Stimulated activated CD4-positive, alpha-beta T cell treated with anti-CD3 and anti-CD28 coated beads, Interleukin-15, amount 100 ng/mL, for 1 hour (primary cell): ENCODE measurements at places on chromosomes 12 and 14.

GRCh38 chr12:107992870-107993451 is 136.1 kb upstream of the WSCD2 start:
- no peak for DNase-seq

DNA sequence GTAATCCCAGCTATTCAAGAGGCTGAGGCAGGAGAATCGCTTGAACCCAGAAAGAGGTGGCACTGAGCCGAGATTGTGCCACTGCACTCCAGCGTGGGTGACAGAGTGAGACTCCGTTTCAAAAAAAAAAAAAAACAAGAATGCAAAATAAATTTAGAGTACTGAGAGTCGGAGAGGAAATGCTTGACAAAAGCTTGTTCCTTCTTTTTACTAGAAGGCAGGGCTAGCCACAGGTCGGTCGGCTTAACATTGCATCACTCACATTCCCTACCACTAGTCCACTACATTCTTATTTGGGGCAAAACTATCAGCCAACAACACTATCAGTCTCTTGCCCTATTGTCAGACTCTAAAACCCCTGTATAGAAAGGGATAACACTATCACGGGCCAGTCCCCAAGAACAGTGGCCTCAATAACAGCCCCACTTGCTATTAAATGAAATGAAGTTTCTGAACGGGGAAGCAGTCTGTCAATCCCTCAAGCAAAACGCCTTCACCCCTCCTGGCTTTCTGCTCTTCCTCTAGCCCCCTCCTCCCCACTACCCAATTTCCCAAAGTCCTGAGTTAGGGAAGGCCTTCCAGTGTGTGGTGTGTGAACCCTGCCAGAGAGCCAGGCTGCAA is 1.0 kb downstream of the RNF41 start:
- DNase-seq = no peak

GRCh38 chr12:16158050-16158449 is 119.4 kb downstream of the SLC15A5 start:
- DNase-seq = no peak

GRCh38 chr14:38250331-38250730 is 5.6 kb downstream of the CLEC14A start:
- DNase-seq = no peak

DNA sequence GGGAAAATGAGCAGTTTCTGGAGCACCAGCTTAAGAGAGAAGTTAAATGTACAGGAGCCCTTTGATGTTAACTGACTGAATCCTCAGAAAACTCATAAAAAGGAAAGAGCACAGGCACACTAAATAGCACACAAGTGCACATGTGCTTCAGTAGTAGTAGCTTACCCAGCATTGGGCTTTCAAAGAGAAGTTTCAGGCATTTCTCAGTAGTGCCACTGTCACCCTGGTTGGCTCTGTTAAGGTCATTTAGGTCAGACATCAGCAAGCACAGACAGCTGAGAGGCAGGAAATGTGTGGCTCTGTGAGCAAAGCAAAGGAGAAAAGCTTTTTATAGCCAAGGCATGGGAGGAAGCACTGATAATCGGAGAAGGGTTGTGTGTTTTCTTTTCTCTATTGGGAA is 96.3 kb upstream of the HIF1A start:
- DNase-seq = no peak

DNA sequence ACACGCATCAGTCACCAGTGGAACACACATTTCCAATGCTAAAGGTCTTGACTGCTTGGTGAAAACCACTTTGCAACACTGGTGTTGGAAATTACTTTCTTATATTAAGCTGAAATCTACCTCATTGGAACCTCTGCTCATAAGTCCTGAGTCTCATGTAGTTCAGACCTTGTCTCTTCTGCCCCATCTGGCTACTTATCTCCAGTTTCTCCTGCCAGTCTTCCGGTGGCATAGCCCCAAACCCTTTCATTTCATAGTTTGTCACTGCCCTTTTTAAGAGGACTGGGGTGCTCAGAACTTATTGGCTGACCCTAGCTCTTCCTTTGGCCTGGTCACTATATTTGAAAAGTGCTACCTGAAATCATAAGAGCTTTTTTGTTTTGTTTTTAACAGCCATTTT is 43.7 kb downstream of the HELB start:
- no peak for DNase-seq

DNA sequence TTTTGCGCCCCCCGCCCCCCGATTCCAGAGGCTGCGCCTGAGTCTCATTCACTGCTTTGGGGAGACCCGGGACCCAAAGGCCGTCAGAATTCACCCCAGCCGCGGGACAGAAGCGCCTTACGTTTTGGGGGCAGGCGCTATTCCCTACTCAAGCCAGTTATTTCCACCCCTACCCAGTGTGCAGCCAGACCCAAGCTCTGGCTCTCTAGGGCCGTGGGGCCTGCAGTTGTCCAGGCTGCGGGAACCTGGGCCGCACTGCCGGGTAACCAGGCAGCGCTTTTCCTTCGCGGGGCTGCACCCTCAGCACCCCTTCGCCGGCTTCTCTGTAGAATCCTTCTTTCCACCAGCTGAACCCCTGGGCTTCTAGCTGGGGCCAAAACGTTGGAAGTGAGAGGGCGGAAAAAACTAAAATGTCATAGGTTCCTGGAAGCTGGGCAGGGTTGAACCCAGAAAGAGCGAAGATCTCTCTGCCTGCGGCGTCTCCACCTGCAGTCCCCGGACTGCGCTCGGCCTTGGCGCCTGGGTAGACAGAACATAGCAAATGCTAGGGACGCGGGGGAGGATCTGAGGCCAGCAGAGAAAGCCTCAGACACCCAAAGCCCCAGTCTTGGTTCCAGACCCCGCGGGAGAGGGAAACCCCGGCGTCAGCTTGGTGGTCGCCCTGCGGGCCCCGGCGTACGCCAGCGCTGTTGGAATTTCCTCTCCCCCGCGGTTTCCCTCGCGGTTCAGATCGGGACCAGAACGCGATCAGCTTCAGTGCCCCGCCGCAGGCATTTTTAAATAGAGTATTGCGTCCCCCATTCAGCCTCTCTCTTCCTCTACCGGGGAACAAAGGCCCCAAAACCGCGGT is 18.3 kb downstream of the TBX3 start:
- DNase-seq = no peak

- no peak for DNase-seq
Measured at GRCh38 chr12:25458047-25458552, 95.0 kb downstream of the LMNTD1 start.

DNA sequence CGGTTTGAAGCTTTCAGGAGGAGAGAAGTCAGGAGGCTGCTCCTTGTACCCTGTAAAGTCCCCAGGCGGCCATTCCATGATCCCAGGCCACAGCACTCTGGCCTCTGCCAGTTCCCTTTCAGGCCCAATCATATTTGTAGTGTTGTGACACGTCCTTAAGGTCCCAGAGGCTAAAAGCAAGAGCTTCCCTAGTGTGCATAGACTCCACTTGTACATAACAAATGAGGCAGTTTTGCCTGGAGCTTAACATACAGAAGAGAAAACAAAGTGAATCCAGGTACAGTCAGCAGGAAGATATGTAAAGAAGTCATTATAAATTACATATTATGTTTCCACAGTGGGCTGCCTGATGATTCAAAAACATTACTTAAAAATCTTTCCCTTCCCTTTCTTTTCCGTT is 81.1 kb upstream of the RPH3A start:
- no peak for DNase-seq

GRCh38 chr14:104968153-104968527 is 10.0 kb downstream of the AHNAK2 start:
- no peak for DNase-seq

DNA sequence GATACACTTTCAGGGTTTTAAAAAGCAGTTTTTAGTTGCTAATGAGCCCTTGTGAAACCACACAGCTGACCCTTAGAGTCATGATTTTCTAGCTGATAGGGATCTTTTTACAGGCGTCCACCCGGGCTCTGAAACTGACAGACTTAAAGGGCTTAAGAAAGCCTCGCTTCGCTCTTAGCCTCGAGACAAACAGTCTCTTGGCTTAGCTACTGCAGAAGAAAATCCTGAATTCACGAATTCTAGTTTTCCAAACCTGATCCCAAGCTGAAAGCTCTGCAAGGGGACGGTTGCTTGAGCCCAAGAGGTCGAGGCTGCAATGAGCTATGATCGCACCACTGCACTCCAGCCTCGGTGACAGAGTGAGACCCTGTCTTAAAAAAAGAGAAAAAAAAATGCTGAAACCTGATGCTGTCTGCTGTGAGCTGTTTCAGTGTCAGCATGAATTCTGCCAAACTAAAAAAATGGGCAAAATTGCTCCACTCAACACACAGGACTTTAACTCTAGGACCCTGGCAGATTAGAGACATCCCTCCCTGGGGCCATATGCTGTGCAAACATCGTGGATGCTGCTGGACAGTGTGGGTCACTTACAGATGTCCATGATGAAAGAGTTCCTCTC is 3.1 kb upstream of the HPD start:
- DNase-seq = no peak

GRCh38 chr14:45526715-45527549 is 273.9 kb upstream of the MIS18BP1 start:
- no peak for DNase-seq

DNA sequence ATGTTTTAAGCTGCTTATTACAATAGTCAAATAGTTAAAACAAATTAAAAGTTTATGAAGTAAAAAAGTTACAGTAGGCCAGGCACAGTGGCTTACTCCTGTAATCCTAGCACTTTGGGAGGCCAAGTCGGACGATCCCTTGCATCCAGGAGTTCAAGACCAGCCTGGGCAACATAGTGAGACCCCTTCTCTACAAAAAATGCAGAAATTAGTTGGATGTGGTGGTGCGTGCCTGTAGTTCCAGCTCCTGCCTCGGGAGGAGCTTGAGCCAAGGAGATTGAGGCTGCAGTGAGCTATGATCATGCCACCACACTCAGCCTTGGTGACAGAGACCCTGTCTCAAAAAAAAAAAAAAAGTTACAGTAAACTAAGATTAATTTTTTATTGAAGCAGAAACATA is 142.6 kb downstream of the MIPOL1 start:
- DNase-seq = no peak

GRCh38 chr12:85007836-85008235 is 28.2 kb downstream of the TSPAN19 start:
- no peak for DNase-seq

GRCh38 chr12:14290951-14291350 is 74.5 kb upstream of the ATF7IP start:
- DNase-seq = no peak

DNA sequence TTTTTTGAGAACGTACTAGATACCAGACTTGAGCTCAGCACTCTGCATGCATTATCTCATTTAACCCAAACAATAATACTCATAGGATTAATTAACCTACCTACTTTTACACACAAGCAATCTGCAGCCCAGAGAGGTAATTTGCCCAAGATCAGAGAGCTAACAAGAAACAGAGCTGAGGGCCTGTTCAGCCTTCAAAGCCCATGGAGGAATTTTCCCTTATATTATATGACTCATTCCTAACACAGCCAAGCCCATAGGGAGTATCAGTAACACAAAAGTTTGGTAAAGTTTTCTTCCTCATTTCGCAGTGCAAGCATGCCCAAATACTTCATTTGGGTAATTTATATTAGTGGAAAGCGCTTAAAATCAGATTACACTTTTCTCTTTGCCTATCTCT is 94.7 kb downstream of the GALC start:
- no peak for DNase-seq

GRCh38 chr12:57614178-57614947 is 3.1 kb downstream of the ARHGEF25 start:
- no peak for DNase-seq

DNA sequence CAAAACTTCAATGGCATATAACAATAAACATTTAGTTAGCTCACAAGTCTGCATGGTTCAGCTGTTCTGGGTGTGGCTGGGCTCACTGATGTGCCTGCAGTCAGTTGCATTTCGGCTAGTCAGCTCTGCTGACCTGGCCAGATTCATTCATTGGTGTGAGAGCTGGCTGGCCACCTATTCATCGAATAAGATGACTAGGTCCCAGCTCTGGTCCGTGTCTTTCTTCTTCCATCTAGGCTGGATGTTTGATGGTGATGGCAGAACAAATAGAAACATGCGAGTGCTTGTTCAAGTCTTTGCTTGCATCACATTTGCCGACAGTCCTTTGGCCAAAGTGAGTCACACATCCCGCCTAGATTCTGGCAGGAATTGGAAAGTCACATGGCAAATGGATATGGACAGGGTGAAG is 203.3 kb upstream of the CRY1 start:
- no peak for DNase-seq

GRCh38 chr12:6434205-6435140 is 10.3 kb upstream of the CD27 start:
- DNase-seq = no peak

GRCh38 chr14:32201816-32202490 is at the start of gene RNU6-7:
TSS of gene RNU6-7 (plus strand) at chr14:32202045.
- no peak for DNase-seq

DNA sequence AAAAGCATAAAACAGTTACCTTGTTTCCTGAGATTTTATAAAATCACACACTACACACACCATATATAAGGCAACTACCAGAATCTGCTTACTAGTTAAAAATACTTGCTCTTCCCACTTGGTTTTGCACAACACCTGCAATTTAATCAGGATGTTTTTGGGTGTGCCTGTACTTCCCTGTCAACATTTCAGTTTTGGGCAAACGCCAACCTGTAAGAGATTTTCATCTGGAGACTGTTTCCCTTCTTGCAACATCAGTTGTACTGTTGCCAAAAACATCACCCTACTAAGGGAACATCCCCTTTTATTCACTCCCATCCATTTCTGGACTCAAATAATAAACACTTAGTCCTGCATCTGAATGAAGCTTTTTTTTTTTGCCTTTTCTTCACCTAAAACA is 172.3 kb downstream of the DUSP6 start:
- no peak for DNase-seq

- DNase-seq = no peak
Measured at GRCh38 chr12:53098354-53098981, 1.0 kb downstream of the IGFBP6 start.

DNA sequence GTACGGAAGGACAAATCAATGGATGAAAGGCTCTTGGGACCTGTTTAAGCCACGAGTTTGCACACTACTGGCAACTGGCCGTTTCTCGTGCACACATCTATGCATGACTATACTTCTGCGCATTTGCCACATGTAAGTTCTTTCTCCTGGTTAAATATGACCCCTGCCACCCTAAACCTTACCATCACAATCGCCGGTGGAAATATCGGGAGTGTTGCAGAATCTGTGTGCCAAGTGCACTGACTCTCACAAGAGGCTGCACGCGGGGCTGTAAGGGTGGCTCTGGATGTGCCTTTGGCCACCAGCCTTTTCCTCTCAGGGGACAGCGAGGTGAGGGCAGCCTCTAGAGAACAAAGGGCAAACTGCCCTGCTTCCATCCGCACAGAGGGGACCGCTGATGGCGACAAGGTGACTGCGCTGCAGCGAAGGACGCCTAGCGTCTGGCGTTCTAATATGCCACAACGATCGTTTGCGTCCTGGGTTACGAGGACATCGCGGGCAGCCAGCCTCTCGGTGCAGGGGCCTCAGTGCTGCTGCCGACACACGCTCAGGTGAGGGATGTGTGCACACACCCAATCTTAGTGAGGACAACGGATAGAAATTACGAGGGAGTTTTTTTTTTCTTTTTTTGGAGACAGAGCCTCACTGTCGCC is 232.2 kb downstream of the PCNX1 start:
- DNase-seq = no peak

GRCh38 chr12:54981796-54982195 is 2.8 kb downstream of the TESPA1 start:
- no peak for DNase-seq

GRCh38 chr14:57182760-57183503 is 85.8 kb downstream of the EXOC5 start:
- no peak for DNase-seq

GRCh38 chr12:119398190-119398589 is 63.7 kb downstream of the CCDC60 start:
- no peak for DNase-seq

GRCh38 chr12:98419795-98420404 is 95.5 kb upstream of the TMPO start:
- no peak for DNase-seq
